ENCODE measurements at places on chromosomes 12 and 14. TPM values are rescaled to one million over a fixed set of nuclear protein-coding genes. Genes with fewer than 3 reads are reported as not detected.

The SPRYD4 gene
- total RNA-seq = 2.3 TPM

DNA sequence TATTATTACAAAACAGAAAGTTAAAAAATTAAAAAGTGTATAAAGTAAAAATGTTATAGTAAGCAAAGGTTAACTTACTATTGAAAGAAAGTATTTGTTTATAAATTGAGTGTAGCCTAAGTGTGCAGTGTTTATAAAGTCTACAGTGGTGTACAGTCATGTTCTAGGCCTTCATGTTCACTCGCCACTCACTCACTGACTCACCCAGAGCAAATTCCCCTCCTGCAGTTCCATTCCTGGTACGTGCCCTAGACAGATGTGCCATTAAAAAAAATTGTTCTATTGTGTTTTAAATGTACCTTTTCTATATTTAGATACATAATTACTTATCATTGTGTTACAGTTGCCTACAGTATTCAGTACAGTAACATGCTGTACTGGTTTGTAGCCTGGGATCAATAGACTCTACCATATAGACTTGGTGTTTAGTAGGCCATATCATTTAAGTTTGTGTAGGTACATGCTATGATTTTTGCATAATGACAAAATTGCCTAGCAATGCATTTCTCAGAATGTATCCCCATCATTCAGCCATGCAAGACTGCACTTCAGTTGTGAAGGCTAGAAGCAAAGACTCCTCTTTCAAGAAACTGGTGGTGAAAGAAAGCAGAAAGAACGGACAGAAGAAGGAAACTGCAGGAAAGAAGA is 100.6 kb downstream of the DACT1 start:
- DNase-seq = no peak

The SOAT2 gene
- not detected for total RNA-seq

The NRL gene
- 1.4 TPM for total RNA-seq

DNA sequence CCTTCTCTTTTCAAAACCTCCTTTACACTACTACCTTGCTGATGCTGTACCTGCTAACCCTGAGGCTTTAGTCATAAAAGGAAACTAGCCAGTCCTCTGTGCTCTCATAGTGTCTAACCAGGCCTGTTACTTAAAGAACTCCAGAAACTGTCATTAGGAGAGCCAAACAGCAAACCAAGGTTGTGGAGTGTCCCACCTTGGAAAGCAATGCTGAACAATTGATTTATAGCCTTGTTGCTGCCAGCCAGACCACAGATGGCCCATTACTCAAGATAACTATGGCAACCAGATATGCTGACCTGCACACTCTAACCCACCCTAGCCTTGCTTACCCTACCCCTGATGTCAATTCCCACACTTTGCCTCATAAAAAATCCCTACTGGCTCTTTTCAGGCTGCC is 26.5 kb upstream of the BCAT1 start:
- no peak for DNase-seq

GRCh38 chr12:130127532-130127911 is 34.7 kb upstream of the FZD10 start:
- no peak for DNase-seq

- DNase-seq = no peak
Observed at GRCh38 chr12:29428633-29429032, 47.7 kb upstream of the ERGIC2 start.

- no peak for DNase-seq
Observed at GRCh38 chr12:88334271-88334670, 192.2 kb downstream of the TMTC3 start.

The RND1 gene
- 4.4 TPM for total RNA-seq

- DNase-seq = no peak
Observed at GRCh38 chr12:52687497-52688385, 7.5 kb upstream of the KRT1 start.

DNA sequence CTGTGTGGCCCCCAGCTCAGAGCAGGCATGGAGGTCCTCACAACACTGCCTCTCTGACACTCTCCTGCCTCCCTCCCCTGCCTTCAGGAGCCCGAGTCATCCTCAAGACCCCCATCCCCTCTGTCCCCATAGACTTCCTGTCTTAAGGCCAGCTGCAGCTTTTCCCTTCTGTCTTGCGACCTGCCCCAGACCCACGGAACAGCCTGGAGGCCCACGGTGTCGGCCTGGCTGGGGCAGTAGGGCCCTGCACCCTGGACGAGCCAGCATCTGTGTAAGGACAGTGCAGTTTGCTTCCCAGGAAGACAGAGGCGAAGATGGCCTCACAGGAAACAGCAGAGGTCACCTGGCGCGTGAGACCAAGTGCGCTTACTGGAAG is 9.7 kb downstream of the TEDC1 start:
- no peak for DNase-seq

The LRCOL1 gene
- not detected for total RNA-seq

The SSPN gene
- total RNA-seq = 18.2 TPM

DNA sequence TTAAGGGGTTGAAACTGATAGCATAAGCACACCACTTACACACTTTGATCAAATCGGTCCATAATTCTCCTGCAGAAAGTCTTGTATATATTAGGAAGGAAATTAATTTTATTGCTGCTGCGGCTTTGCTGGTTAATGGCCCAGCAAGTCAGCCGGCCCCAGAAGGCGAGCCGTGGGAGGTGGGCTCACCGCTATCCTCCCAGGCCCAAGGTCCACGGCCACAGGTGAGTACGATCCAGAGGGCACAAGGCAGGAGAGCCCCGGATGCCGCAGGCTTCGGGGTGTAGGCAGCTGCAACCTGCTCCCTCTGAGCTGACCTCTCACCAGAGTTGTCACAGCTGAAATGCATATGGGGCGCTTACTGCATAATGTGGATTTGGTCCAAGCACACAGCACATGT is 165.7 kb downstream of the TBX5 start:
- no peak for DNase-seq

The RNF212B gene
- total RNA-seq = not detected

The TBC1D30 gene
- total RNA-seq = 2.6 TPM

The GATC gene
- 25.0 TPM for total RNA-seq

DNA sequence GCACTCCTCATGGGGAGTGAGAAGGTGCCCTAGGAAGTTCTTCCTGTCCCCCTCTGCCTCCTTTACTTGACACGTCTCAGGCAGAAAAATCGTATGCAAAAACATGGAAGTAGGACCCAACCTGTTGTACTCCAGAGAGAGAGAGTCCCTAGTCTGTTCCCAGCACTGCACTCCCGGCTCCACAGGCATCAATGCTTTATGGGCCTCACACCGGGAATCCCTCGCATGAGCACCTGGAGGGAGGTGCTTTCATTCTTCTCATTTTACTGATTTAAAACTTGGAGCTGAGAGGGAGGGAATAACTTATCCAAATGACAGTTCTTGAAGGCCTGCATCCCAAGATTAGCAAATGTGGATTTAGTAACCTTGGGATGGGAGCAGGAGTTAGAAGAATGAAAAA is 1101.4 kb downstream of the BCL11B start:
- DNase-seq = no peak

DNA sequence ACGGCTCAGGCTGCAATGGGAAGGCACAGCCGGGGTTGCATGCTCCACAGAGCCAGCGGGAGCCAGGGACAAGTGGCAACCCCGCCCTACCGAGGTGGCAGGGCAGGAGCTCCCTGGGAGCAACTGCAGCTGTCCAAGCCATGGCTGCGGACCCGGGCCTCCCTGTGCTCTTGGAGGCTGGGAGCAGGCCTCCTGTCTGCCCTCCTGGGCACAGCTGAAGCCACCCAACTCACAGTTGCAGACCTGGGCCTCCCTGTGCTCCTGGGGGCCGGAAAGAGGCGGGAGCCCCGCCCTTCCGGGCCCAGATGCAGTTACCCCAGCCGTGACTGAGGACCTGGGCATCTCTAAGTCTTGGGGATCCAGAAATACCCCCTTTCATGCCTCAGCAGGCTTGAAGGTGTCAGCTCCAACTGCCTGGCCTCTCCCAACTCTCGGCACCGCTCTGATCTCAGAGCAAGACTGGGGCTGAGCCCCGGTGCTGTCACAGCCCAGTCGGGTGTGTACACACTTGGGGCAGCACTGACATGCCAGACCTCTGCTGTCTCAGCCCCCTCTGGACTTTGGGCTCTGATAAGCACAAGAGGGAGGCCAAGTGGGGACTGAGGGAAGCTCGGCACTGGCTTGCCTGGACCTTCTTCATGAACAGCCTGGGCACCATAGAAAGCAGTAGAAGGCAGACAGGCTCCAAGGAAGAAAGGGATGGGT is 7.5 kb upstream of the RASSF9 start:
- no peak for DNase-seq

DNA sequence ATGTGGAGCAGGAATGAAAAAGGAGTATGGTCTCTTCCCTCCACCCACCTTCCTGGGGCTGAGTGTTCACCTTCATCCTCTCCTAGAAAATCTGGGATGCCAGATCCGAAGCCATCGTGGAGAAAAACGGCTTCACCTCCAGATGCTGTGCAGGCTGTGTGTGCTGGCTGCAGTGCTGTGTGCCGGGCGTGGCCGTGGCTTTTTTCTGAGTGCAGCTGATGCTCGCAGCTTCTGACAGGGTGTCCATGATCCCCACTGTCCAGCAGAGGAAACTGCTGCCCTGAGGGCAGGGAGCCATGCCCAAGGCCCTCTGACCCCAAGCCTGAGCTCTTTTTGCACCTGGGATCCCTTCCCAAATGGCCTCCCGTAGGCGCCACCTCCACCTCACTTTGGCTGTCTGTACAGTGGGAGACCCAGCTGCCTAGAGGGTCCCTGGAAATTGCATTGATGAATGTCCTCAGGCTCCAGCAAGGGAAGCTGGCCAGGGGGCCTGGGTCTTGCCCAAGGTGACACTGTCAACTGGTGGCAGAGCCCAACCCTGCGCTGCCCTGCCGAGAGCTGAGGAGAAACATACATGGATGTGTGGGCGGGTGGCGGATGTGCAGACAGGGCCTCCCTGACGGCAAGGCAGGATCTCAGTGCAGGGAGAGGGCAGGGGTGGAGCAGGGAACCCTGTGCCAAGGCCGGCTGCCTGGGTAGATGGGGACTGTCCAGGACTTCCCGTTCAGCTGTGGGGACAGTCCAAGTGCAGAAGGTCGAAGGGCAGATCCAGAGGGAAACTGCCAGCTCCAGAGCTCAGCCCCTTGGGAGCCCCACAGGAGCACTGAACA is 53.3 kb downstream of the BEGAIN start:
- peak; percentile 19 for DNase-seq

The DTX3 gene
- 11.0 TPM for total RNA-seq

The OVCH1 gene
- 0.19 TPM for total RNA-seq

DNA sequence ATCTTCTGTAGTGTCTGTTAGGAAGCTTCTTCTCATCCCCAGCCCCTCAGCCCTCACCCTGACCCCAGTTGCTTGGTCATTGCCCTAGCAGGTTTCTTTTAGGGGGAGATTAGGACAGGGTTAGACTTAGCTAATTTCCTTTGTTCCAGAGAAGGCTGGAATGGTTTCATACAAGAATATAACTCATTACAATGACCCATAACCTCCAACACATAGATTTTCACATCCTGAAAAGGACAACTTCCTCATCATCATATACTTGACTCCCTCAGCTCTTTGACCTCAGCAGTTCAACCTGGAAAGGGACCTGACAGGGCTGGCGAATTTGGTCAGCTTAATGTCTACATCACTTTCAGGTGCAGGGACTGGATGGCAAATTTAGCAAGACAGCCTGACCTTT is 8.0 kb upstream of the BHLHE41 start:
- DNase-seq = no peak

GRCh38 chr12:21825886-21826617 is 51.5 kb upstream of the KCNJ8 start:
- no peak for DNase-seq

DNA sequence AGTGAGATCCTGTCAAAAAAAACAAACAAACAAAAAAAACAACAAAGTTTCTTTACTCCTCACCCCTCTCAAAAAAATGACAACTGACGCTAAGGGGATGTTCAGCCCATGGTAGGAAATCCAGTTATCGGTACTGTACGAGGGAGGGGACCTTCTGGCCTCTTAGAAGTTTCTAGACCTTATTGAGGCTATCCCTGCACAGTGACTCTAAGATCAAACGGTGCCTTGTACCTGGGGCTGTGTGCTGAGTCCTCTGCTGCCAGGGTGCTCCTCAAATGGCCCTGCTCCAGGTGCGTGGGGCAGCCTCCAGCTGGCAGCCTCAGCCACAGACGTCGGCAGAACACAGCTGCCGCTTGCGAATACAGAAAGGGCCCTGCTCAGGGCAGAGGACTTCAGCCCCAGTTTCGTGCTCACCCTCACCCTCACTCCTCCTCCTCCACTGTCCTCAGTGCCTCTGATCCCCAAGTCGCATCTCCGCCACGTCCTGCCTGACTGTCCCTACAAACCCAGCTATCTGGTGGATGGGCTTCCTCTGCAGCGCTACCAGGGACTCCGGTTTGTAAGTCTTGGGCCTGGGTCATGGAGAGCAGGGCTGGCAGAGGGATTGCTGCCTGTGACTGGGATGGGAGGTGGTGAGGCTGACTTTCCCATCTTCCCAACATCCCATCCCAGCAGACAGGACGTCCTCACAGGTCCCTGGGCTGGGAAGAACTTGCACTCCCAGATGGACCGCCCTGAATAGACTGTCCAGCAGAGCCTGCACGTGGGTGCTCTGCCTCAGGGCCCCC is 90.9 kb downstream of the B4GALNT3 start:
- no peak for DNase-seq

The C14orf119 gene
- total RNA-seq = 41.0 TPM

- DNase-seq = no peak
Observed at GRCh38 chr14:24081739-24082211, 10.4 kb downstream of the CPNE6 start.

DNA sequence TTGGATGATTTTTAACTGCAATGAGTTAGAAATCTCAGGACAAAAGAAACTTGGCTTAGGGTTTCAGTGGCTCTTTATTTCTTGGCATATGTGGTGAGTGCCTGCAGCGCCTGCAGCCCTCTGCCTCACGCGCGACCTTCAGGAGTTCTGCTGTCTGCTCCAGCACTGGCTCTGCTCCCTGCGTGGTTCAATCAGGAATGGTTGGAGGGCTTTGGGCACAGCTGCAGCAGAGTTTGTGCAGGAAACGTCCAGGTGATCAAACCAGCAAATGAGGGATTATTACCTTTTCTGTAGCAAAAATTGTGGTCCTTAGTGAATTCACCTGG is 19.8 kb downstream of the PPM1H start:
- DNase-seq = no peak

DNA sequence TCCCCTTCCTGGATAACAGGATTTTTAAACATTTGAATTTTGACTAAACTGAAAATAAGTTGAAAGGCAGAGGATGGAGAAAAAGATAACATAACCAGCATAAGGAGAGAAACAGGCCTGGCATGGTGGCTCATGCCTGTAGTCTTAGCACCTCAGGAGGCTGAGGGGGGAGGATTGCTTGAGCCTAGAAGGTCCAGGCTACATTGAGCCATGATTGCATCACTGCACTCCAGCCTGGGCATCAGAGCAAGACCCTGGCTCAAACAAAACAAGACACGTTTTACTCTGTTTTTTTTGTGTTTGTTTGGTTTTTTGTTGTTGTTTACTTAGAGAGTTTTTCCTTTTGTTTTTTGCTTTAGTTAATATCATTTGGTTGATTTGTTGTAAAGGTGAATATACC is 8.7 kb downstream of the AKAP6 start:
- no peak for DNase-seq

The RASSF8 gene
- total RNA-seq = 79.5 TPM

DNA sequence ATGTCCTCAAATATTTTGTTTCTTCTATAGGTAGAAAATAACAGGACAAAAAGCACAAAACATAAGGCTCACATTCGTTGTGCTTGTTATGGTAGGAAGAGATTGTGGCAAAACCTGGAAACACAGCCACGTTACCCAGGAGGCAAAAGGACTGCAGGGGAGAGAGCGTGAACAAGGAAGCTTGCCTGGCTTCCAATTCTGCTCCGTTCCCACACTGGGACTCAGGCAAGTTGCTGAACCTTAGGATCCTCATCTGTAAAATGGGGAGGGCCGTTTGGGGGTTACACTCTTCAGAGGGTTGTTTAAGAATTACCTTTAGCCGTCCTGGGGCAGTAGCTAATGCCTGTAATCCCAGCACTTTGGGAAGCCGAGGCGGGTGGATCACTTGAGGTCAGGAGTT is 205.3 kb downstream of the SSPN start:
- DNase-seq = no peak

The TBX5 gene
- total RNA-seq = not detected

The SMCO3 gene
- total RNA-seq = not detected

All from omental fat pad (tissue), 4 donors.